Caco-2 (cell line): ENCODE measurements at places on chromosomes 5 and 9.

DNA sequence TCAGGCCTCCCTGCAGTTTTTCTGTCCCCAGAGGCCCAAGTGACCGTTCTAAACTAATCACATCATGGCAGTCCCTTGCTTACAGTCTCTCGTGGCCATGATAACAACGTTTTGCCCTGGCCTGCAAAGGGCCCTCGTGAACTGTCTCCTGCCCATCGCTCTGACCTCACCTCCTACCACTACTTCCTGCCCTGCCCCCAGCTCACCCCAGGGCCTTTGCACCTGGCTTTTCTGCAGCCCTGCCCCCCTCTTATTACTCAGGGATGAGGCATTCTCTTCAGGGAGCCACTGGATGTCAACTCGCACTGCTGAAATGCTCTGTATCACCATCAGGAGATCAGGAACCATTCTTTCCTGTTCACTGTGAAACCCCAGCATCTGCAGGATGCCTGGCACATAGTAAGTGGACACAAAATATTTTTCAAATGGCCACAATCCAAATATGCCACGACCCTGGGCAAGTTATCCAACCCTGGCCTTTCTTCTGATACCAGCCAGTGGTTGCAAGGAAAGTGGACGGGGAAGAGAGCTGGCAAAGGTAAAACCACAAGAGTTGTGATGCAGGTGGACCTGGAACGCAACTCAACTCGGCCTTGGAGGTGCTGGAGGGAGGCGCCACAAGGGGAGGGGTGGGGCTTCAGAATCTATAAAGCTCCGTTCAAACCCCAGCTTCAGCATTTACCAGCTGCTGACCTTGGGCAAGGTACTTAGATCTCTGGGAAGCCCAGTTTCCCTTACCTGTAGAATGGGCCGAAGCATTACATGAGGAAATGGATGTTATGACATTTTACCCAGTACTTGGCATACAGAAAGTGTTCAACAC, 1.7 kb downstream of the SNCB start:
- DNase-seq, result no peak

- no peak for DNase-seq
Observed at GRCh38 chr5:7000310-7000709, 287.1 kb downstream of the TENT4A start.

GRCh38 chr5:142250119-142250518, 74.7 kb downstream of the SPRY4 start:
- no peak for DNase-seq

DNA sequence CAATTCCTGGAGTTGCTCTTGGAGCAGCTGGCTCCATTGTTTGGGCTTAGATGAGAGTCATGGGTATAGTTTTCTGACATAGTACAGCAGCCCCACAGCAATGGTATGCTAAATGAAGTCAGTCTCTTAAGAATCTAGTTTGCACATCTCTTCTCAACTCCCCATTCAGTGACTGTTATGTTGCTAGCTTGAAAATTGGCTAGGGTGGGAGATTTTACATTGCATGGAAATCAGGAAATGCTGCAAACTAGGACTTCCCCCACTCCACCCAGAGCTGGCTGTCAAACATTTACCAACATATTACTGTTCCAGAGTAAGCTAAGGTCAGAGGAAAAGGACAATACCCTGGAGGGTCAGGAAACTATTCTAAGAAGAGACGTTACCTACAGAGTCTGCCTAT, 17.6 kb upstream of the FCHO2 start:
- DNase-seq, result no peak

GRCh38 chr5:139204196-139204595, 6.0 kb upstream of the SIL1 start:
- DNase-seq, result no peak

GRCh38 chr5:81242906-81243436, 9.8 kb downstream of the CKMT2 start:
- no peak for DNase-seq

DNA sequence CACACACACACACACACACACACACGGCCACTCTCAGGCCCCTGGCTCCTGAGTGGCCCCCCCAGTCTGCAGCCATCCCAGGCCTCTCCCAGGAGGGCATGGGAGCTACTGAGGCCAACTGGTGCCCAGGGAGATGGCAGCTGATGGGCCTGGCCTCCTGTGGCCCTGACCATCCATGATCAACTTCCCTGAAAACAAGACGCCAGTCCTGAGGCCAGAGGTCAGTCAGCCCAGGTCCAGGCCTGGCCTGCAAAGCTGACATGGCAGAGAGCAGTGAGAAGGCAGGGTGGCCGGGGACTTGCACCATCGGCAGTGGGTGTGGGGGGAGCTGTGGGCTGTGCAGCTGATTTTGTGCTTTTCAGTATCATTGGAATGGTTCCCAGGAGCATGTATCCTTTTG, 47.0 kb downstream of the SARDH start:
- DNase-seq, result no peak

- DNase-seq, result no peak
Observed at GRCh38 chr9:119086590-119086989, 282.6 kb downstream of the BRINP1 start.

DNA sequence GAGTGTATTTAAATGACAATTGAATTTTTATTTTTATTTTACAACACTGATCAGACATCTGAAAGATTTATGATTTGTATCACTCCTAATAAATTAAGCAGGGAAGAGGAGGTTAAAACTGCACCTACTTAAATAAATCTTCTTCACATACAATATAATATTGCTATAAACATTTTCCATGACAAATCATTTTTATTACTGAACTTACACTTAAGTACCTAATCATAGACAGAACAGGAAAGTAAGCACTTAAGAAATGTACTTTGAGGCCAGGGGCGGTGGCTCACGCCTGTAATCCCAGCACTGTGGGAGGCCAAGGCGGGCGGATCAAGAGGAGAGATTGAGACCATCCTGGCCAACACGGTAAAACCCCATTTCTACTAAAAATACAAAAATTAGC, 3.8 kb downstream of the PFDN1 start:
- no peak for DNase-seq

DNA sequence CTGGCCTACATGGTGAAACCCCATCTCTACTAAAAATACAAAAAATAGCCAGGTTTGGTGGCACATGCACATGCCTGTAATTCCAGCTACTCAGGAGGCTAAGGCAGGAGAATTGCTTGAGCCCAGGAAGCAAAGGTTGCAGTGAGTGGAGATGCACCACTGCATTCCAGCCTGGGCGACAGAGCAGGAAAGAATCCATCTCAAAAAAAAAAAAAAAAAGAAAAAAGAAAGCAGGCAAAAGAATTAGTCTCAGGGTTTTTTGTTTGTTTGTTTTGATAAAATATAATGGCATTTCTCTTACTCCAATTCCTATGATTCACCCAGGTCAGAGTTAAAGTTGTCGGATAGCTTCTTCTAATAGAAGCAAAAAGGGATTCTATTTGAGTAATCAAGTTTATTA, 67.0 kb upstream of the ATG10 start:
- peak; percentile 56 for DNase-seq
